GOT3 (cell line): ENCODE measurements at places on chromosomes 6 and 20.

GRCh38 chr6:39088331-39088730 lies 26.7 kb downstream of the SAYSD1 start:
- DNase-seq: no peak

DNA sequence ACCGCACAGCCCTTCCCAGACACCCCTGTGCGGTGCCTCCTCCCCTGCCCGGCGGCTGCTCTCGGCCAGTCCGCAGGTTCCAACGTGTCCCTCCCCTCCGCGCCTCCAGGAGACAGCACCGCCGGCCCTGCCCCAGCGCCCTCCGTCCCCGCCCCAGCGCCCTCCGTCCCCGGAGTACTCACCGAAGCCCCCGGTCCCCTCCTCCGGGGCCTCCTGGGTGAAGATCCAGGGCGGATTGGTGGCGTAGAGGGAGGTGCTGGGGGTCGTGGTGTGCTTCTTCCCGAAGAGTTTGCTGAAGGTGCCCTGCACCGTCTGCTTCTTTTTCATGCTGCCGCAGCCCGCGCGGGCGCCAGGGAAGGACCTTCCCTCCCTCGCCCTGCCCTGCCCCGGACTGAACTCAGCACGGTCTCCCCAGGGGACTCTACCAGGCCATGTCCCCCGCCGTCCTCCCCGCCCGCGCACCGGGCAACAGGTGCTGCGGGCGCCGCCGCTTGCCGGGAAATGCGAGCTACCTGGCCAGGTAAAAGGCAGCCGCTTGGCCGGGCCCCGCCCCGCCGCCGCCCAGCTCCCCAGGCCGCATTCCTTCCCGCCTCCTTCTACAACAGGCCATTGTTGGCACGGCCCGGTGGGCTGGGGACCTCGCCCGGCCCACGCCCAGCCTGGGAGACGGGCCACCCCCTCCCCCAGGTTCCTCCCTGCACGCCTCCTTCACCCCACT lies at the start of gene C6orf132:
Gene C6orf132 (minus strand): TSS at position 503 of the 718 bp plus-strand sequence. CDS start 176 bp downstream, at position 327.
- DNase-seq: no peak

- no peak for DNase-seq
Measured at GRCh38 chr20:1434571-1435336, 31.9 kb downstream of the NSFL1C start.

- no peak for DNase-seq
Measured at GRCh38 chr6:170147832-170148708, 142.8 kb downstream of the DLL1 start.
